NCI-H2227 treated with DMSO at 0.1 percent for 48 hours (cell line): ENCODE measurements at places on chromosomes 2 and 18.
A peak's percentile ranks its signal among the peaks of the same experiment; 100 is the strongest.

- DNase-seq = no peak
These were observed 354.3 kb downstream of the AKAIN1 start for GRCh38 chr18:4842751-4843150.

GRCh38 chr2:134919341-134920210, 954 bp downstream of the CCNT2 start:
- DNase-seq = peak; percentile 63

DNA sequence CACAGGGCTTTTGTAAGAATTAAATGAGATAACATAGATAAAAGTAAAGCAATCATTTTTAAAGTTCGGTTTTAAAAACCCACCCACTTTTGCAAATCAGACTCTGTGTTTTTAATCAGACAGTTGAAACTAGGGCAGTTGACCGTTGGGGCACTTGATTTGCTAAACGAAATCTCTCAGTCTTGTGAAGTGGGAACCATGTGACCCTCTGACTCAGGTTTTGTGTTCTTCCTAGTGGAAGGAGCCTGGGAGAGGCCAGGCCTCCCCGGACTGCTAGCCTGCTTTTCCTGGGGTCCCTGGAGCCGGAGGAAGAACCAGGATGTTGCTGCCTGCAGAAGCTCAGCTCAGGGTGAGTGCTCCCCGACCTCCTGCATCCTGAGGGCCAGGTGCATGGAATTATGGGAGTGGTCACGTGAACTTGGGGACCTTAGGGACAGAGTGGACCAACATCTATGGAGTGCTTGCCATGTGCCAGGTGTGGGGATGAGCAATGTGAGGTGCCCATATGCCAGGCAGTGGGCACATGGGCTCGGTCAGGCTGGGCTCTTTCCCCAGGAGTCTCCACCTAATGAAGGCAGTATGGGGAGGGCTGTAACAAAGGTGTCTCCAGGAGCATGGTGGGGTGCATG, 3.9 kb downstream of the C2orf72 start:
- DNase-seq = no peak

DNA sequence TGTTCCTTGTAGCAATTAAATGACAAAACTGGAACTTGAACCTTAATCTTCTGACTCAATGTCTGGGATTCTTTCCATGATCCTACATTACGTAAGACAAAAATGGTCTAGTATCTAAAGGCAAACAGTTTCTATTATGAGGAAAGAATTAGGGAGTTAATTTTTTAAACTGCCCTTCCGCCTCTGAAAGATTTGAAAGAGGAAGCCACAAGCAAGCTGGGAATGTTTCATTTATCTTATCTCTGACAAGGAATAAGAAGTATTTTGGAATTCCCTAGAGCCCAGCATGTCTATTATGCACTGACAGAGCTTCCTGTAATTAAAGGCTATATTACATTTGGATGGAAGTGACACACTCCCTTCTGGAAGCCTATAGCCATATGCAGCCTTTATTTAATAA, 558.8 kb upstream of the CDH2 start:
- no peak for DNase-seq

DNA sequence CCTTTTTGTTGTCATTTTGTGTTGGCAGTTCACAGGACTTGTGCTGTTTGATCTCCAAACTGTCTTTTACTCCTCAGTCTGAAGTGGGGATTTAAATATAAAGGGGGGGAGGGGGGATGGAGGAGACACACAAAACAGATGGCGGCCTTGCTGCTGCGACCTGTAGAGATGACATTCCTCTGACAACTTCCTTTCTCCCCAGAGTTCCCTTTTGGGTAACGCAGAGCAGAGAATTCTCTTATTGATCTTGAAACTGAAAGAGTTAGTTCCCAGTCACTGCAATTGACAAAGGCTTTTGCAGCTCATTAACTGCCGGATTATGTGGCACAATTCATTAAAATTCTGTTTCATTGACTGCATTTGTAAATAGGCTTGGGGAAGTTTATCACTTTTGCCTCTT, 279.3 kb downstream of the TSN start:
- DNase-seq = no peak

- no peak for DNase-seq
These were observed 132.3 kb upstream of the PELI1 start for GRCh38 chr2:64276417-64277095.

DNA sequence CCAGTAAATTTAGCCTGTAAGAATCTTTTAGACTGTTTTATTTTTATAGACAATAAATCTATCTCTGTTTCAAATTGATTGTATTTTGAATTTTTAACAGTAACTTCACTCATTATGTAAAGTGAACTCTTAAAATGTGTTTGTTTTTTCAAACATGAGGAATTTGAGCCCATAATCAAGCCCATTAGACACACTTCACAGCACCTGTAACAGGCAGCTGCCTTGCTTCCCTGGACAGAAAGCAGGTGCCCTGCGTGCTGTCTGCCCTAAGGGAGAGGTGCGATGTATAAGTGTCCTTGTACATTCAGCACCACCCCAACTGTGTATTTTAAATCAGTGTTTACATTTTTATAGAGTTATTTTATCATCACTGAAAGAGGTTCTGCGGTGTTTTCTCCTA, 186.5 kb upstream of the TPO start:
- DNase-seq = no peak

DNA sequence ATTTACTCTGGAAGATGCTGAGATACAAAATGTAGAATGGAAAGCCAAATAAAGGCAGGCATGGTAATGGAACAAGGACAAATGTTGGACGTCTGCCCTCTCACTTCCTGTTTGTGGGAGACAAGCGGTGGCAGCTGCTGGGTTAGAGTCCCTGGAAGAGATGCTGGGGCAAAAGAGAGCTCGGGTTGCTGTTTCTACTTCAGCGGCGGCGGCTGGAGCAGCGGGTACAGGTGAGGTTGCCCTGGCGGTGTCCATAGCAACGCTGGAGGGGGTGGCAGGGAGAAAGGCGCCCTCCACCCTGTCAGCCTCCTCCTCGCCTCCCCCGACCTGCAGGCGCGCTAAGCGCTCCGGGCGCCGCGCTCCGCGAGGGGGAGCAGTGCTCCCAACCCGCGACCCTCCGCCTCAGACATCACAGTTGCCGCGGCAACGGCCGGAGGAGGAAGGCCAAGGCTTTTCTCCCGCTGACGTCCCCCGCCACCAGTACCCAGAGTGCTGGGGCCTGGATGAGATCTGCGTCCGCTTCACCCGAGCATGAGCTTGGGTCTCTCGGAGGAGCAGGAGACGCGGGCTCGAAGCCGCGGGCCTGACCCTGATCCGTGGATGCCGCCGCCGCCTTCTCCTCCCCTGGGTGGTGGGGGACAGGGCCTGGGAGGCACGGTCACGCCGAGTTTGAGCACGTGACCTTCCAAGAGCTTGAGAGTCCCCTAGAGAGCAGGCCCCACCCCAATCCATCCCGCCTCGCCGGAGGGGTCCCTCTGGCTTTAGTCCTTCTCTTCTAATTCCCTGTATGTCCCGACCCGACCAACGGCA, 65.6 kb downstream of the NOL4 start:
- peak; percentile 90 for DNase-seq

- no peak for DNase-seq
These were observed 912.1 kb downstream of the SLC4A3 start for GRCh38 chr2:220539481-220539880.

GRCh38 chr2:66253066-66253465, 181.9 kb upstream of the MEIS1 start:
- no peak for DNase-seq
